CD8-positive, alpha-beta T cell (primary cell): ENCODE measurements at places on chromosomes 5 and 9. TPM values are rescaled to one million over a fixed set of nuclear protein-coding genes. Genes with fewer than 3 reads are reported as not detected.

- DNase-seq, result no peak
These were observed 146.1 kb downstream of the GAS1 start for GRCh38 chr9:86801246-86801645.

The SET gene
- total RNA-seq, result 260 TPM

GRCh38 chr9:113187929-113188595 is 33.0 kb downstream of the FKBP15 start:
- DNase-seq, result no peak

- DNase-seq, result no peak
These were observed 82.7 kb downstream of the ITGA1 start for GRCh38 chr5:52870448-52870847.

DNA sequence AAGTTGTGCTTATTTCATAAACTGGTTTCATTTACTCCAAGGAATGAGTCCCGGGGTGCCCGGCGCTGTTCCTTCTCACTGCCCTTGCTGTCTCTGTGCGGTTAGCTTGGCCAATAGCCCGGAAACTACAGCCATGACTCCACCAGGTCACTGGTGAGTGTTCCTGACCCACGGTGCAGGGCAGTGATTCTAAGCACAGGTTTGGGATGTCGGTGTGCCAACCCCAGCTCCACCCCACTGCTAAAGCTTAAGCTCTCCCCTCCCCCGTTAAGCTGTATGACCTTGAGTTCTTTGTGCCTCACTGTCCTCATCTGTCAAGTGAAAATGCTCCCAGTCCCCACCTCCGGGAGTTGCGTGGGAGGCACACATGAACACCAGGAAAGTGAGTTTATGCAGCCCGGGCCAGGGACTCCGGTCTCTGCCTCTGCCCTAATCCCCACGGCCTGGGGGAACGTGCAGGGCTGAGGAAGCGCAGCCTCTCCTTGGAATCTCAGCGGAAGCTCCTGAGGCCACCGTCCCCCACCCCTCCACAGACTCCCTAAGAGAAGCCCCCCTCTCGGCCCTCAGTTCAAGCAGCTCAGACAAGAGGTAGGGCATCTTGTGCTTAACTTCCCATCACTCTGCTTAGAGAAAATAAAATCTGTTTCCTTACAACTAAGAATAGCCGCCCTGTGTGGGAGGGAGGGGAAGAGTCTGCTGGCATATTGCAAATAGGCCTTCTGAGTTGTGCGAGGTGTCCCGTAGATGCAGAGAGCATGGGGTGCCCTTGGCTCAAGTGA is 92.0 kb upstream of the RAI14 start:
- DNase-seq, result no peak

DNA sequence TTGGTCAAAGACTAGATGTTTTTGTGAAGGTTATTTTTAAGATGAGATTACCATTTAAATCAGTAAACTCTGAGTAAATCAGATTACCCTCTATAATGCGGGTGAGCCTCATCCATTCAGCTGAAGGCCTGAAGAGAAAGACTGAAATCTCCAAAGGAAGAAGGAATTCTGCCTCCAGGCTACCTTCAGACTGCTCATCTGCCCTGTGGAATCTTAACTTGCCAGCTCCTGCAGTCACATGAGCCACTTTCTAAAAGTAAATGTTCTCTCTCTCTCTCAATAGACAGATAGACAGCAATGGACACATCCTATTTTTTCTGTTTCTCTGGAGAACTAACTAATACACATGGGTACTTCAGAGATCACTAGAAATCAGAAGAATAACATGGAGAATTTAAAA is 182.8 kb downstream of the CFAP90 start:
- DNase-seq, result no peak

The PRRT1B gene
- not detected for total RNA-seq

GRCh38 chr5:95414451-95414850 is 23.3 kb downstream of the FAM81B start:
- DNase-seq, result no peak

The CCDC183 gene
- total RNA-seq, result 1.3 TPM

- DNase-seq, result peak; percentile 94
These were observed 7.9 kb downstream of the PRR7 start for GRCh38 chr5:177454397-177455035.

GRCh38 chr9:6673326-6674025 is 27.9 kb upstream of the GLDC start:
- DNase-seq, result no peak

The CCNI2 gene
- 6.3 TPM for total RNA-seq

The GGTA1 gene
- not detected for total RNA-seq

The SARDH gene
- total RNA-seq, result 11.4 TPM

- no peak for DNase-seq
These were observed 3.1 kb upstream of the GNA14 start for GRCh38 chr9:77651203-77651602.

GRCh38 chr5:125376059-125376641 is 629.7 kb upstream of the ZNF608 start:
- DNase-seq, result no peak

The STING1 gene
- 55.0 TPM for total RNA-seq

The ASPN gene
- total RNA-seq, result not detected

- DNase-seq, result no peak
These were observed 85.1 kb downstream of the SAXO1 start for GRCh38 chr9:18947892-18948339.

DNA sequence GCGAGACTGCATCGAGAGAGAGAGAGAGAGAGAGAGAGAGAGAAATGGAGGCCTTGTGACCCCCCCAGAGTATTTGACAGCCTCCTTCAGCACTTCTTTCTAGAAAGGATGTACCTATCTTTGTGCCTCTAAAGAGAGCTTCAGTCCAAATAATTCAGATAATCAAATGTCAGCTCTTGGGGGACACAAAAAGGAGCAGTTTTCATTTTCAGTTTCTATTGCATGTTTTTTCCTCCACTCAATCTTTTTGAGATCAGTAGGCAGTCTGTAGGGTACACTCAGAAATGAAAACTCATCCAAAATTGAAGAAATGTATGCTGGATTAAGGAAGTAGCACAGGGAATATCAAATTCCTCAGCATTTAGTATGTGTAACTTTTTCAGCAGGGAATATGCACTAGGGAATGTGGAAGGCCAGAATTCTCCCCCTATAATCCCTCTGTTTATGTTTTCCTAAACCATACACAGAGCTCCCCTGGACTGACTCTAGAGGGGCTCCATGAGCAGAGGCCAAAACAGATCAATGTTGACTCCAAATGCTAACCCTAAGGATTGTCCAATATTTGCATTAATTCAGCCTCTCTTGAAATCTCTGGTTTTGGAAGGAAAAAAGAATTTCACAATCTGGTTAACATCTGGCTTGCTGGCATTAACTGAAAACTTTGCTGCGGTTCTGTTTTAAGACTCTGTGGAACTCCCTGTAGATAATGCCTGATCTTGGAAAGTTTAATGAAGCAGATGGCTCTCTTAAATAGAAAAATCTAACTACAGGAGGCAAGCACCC is 250.1 kb downstream of the CEMIP2 start:
- DNase-seq, result no peak

- no peak for DNase-seq
These were observed 17.4 kb downstream of the HAUS6 start for GRCh38 chr9:19085295-19085694.

GRCh38 chr9:134757216-134757975 is 115.8 kb downstream of the COL5A1 start:
- no peak for DNase-seq

The ABO gene
- not detected for total RNA-seq

DNA sequence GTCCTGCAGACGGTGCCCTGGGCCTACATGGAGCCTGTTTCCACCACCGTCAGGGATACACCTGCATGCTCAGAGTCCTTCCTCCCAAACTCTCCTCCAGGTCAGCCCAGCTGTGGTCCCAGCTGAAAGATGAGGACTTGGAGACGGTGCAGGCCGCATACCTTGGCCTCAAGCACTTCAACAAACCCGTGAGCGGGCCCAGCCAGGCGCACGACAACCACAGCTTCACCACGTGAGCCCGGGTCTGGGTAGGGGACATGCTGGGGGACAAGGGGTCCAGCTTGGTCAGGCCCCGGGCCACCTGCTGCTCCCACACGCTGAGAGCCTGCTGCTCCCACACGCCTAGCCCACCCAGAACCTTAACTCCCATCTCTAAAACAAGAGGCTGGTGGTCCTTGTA is 16.6 kb upstream of the CARD19 start:
- no peak for DNase-seq
